ENCODE measurements at places on chromosomes 2 and 18. TPM values are rescaled to one million over a fixed set of nuclear protein-coding genes. Genes with fewer than 3 reads are reported as not detected.

CGREF1 gene
- total RNA-seq: 1.5 TPM

NCKAP5 gene
- 2.3 TPM for total RNA-seq

FBXO48 gene
- 1.5 TPM for total RNA-seq

DSC3 gene
- total RNA-seq: not detected

POTEJ gene
- total RNA-seq: 0.10 TPM

TTLL4 gene
- 23.8 TPM for total RNA-seq

SLC5A7 gene
- total RNA-seq: not detected

RFX8 gene
- not detected for total RNA-seq

GRCh38 chr2:159199236-159199635 lies 87.3 kb downstream of the WDSUB1 start:
- DNase-seq: no peak

DNA sequence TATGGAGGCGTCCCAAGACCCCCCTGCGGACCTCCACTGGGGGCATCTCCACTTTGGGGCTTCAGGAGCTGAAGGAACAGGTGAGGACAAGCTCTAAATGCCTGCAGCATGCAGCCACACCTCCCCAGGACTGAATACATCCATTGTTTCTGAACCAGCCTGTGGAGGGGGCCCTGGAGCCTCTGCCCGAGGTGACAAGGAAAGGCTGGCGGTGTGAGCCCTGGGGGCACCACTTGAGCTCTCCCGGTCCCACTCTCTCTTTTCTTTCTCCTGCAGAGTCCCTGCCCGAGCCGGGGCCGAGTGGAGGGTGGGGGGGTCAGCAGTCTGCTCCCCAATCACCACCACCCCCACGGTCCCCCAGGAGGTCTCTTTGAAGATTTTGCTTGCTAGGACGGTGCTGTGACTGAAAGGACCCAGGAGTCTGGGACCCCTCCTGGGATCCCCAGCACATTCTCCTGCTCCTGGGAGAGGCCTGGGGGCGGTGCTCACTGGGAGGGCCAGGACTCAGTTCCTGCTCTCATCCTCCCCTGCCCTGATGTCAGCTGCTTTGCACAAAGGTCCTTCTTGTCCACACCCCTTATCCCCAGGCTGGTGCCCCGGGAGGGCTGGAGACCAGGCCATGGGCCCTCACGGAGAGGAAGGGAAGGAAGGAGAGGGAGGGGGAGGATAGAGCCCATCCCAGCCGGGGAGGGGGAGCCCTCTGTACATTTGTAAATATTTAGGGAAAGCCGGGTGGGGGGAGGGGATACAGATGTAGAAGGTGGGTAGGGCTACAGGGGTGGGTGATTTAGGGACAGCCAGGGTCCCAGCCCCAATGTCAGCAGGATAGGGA lies 5.7 kb downstream of the CHPF start:
- no peak for DNase-seq

- no peak for DNase-seq
These were observed 28.6 kb upstream of the PPP4R1 start for GRCh38 chr18:9642799-9643462.

DNA sequence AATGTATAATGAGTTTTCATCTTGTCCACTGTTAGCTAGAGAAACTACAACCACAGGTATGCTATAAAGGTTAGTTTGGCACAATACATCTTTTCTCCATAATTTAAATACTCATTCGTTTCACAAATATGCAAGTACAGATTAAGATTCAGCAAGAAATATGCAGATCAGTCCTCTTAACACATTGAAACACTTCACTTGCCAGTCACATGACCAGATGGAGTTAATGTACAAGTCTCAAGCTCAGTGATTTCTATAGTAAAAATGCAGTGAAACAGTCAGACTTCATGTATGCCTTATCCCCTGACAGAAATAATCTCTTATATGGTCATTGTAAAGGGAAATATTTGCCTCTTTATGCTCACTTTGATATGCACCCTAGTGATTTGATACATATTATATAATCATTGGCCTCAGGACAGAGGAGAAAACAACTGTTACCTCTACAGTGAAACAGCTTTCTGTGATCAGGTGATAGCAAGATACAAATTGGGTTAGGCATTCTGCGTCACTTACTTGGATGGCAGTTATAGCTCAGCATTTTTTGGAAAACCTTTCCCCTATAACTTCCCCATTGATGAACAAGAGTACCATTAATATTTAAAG lies 104.6 kb downstream of the TCF4 start:
- DNase-seq: no peak

GRCh38 chr2:239605976-239606375 lies 205.2 kb upstream of the HDAC4 start:
- DNase-seq: no peak

- DNase-seq: no peak
These were observed 82.2 kb upstream of the PNPT1 start for GRCh38 chr2:55775828-55776227.

DNA sequence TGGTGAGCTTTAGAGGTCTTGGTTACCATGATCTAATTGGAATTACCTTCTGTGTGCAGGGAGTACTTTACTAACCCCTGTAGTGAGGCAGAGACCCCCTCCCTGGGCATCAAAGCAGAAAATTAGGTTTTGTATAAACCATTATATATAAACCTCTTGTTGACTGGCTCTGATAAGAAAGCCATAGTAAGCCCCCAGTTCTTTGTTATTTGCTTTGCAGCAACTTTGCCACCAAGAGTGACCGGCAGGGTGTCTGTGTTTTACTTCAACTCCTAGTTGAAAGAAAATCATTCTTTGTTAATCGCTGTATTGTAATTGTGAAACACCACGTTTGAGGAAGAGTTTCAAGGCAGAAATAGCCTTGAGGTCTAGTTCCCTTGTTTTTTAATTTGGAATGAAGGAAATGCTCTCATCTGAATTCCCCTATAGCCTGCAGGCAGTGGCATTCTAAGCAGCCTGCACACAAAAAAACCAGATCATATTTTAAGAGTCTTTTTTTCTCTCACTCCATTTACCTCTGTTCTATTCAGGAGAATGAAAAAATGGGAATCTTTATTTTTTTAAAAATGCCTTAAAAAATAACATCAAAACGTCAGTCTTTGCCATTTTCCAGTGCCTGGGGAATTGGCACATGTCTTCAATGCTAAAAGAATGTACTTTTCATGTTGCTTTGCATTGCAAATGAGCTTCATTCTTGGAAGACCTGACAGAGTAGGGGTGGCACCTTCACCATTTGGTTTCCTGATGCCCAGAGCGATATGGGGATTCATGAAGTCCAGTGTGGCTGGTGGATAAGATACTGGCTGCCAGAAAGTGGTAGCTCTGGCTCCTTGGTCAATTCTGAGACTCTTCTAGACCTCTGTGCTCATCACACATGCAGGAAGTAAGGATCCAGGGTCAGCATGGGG lies 338.1 kb downstream of the SLC4A3 start:
- DNase-seq: no peak

DNA sequence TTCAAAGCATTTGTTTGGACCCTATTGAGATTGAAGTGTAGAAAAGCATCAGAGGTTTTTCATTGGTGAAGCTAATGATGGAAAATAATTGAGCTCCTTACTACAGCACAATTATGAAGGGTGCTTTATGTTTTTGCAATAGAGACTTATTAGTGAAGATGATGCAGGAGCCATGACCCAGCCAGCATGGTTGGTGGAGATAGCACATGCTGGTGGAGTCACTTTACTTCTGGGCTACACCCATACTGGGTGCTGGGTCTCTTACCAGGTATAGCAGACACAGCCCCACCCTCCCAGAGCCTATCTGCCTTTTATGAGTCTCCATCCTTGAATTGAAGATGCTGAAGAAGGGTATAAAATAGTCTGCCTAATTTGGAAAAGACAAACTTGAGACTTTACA lies 3.6 kb downstream of the ACP1 start:
- no peak for DNase-seq

- no peak for DNase-seq
These were observed 1090.0 kb downstream of the BCL11A start for GRCh38 chr2:59463426-59463825.

DNA sequence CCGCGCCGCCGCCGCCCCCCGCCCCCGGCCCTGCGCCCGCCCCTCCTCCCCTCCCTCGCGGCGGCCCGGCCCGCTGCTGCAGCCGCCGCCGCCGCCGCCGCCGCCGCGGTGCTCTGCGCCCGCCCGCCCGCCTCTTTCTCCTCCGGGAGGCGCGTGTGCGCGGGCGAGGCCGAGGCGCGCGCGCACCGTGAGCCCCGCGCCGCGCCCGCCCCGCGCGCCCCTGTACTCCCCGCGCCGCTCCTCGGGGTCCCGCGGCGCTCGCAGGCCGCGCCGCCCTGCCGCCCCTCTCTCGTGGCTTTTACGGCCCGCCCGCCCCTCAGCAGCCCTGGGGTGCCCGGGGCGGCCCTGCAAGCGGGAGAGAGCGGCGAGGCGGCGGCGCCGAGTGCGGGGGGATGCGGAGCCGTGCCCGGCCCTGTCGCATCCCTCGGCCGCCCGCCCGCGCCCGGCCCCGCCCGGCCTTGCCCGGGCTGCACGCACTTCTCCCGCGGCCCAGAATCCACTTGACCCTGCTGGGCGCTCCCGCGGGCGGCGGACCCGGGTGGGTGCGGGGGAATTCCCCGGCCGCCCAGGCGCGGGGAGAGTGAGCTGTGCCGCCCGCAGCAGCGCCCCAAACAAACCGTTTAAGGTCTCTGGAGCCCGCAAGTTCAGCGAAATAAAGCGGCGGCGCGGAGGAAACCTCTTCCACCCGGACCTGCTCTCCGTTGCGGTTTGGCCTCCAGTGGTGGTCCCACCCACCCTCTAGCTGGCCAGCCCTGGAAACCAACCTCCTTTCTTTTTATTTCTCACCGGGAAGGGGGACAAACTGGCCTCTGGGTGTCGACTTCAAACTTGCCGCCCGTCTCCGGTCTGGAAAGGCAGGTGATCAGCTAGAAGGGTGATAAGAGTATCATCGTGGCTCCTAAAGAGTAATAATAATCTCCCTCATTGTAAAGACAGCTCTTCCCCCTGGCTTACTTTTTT lies 37.4 kb downstream of the AFF3 start:
- DNase-seq: peak; percentile 30

GRCh38 chr2:31255911-31256571 lies 22.1 kb downstream of the EHD3 start:
- no peak for DNase-seq

- no peak for DNase-seq
These were observed 12.5 kb downstream of the MARCO start for GRCh38 chr2:118954297-118955060.

DNA sequence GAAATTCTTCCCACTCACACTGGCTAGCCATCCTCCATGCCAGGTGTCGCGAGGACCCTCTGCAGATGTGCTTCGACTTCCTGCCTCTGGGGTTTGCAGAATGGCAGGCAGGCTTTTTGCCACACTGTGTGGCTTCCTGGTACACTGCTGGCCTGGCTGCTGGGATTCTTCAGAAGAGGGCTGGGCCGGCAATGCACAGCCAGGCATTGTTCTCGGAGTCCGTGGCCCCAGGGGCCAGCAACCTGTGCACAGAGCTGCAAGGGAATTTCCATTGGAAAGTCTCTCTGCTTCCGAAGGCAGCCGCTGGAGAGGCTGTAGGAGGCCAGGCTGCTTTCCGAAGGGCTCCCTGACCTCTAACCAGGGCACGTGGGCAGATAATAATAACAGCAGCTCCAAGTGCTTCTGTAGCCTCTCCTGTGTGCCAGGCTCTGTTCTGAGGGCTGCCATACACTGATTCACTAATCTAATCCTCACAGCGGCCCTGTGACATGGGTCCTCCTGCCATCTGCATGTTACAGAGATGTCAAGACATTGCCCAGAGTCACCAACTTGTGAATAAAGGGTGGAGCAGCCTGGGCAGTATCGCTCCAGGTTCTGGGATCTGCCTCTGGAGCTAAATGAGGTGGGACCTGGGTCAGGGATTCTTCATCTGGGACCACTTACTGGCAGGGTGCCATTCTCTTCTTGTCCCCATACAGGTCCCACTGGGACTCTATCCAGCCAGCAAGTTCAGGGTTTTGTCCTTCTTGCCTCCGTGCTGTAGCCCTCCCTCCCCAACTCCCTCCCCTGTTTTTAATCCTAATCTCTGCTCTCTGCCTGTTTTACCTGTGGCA lies 5.0 kb downstream of the LDLRAD4 start:
- DNase-seq: peak; percentile 79

- no peak for DNase-seq
These were observed 283.4 kb downstream of the CLIP4 start for GRCh38 chr2:29398384-29399237.

- DNase-seq: no peak
These were observed 176.3 kb upstream of the FOSL2 start for GRCh38 chr2:28216331-28216730.

DNA sequence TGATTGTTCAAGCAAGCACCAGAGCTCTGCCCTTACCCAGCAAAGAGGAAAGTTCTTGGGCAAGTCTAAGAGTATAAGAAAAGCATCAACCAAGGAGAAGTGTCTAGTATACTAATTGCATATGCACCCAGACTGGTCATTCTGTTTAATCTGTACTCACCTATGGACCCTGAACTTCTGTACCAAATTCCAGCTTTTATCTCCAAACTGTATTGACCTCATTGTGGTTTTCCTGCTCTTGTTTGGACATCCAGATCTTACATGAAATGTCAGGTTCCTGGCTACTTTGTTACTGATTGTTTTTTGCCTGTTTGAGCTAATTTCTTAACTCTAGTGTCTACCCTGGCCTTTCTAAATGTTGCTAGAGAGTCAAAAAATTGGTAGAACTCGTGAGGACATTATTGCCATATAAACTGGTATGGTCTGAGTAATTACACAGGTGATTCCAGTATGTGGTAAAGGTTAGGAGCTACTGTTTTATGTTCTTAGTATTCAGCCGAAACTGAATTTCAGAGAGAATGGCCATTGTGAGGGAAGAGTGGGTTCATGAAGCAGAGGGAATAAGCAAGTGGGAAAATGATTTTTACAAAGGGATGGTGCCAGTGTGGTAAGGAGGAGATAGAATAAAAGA lies 146.3 kb downstream of the HNMT start:
- DNase-seq: no peak

DNA sequence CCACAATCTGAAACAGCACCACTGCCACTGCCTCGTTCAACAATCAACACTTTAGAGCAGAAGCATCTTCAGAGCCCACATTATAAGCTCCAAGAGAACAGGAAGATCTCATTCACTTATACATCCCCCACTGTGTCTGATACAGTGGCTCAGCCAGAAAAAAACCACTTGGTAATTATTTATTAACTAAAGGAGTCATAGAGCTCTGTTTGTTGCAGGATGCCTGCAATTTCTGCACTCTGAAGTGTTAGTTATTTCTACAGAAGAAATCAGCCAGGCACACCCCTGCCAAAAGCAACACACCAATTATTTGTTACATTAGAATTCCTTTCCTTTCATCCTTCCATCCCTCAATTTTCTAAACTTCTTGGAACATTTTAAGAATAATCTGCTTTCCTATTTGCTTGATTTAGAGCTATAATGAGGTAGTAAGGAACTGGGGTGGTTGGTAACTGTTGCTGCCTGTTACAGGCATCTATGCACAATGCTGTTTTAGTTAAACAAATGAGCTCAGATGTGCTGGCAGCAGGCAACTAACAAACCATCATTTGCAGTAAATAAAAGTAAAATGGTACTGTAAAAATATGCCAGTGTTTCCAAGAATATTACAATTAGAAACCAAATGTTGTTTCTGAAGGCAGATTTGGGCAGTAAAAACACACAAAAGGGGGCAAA lies 59.9 kb downstream of the DYM start:
- DNase-seq: no peak

DNA sequence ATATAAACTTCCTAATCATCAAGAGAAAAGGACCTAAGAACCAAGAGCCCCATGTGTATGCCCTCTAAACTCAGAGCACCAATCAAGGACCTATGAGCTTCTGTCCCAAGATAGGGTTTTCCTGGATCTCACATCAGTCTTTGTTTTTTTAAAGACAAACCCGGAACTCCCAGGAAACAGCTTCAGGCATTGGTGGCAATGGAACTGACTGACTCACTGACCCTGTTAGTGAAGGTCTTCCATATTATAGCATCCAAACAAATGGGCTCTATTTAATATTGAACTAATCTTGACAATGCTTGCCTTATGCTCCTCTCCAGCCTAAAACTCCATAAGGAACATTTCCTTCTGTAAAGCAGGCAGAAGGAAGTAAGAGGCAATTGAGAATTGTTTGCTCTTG lies 63.5 kb upstream of the RPE start:
- DNase-seq: no peak
